ENCODE measurements at places on chromosomes 16 and 17.
A peak's percentile ranks its signal among the peaks of the same experiment; 100 is the strongest.

DNA sequence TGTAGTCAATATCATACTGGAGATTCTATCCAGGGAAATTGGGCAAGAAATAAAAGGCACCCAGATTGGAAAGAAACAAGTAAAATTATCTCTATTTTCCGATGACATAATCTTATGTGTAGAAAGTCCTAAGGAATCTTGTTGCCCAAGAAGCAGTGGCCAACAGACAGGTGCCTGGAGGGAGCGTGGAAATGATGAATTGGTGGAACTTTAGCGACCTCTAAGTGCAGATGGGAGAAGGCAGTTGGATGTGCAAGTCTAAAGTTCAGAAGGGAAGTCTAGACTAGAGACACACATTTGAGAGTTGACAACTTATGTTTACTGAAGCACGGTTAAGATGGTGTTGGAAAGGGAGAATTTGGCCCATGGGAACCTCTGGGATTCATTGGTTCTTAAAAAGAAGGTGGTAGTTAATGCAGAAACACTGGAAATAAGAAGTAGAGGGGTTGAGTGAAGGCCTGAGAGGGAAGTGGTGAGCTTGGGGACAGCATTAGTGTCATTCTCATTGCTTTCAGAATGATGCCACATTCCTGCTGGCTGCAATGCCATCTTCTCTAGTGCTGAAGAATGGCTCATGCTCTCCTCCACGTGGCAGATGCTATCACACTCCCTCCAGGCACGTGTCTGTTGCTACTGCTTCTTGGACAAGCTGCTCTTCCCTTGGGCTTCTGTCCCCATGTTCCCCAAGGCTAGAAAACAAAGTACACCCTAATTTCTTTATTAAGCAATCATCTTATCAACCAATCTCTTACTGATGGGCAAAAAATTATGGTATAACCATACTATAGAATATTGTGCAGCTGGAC is 24.0 kb downstream of the TAT start:
- DNase-seq, result no peak

DNA sequence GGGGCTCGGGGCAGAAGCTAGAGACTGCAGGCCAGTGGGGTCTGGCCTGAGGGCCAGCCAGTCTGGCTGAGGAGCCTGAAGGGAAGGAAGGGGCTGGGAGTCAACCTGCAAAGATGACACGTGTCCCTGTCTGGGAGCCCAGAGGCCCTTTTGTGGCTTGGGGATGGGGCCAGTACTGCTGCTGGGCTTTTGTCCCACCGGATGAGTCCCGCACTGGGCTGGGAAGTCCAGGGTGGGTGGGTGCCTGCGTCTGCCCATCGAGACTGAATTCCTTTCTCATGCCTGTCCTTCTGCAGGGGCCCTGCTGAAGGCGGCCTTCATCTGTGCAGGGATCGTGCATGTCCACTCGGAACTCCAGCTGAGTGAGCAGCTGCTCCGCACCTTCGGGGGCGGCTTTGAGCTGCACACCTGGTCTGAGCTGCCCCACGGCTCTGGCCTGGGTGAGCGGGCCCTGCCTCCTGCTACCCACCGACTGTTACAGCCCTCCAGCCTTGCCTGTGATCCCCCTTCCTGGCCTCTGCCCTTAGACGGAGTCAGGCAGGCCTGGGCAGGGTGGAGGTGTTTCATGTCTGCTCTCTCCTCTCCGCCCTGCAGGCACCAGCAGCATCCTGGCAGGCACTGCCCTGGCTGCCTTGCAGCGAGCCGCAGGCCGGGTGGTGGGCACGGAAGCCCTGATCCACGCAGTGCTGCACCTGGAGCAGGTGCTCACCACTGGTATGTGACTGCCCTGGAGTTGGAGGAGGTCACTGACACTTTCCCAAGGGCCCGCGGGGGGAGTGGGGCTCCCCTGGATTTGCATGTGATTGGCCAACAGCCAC is 20.9 kb downstream of the FCSK start:
- DNase-seq, result no peak

DNA sequence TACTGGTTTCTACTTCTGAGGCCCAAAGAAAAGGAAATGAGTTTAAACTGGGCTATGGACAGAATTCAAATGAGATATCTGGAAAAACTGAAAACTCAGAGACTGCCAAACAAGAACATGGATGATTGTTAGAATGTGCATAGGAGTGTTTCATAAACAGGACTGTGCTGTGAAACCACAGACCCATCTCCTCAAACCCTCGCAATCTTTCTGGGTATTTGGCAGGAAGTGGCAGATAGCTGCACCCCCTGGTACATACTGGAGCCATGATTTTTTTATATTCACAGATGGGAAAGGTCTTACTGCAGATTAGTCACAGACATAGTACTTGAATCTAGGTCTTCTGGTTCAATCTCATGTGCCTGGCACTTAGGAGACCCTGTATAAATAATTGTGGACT is 145.0 kb downstream of the CCDC182 start:
- DNase-seq, result no peak

GRCh38 chr16:72241008-72241407 is 69.1 kb upstream of the PMFBP1 start:
- no peak for DNase-seq

DNA sequence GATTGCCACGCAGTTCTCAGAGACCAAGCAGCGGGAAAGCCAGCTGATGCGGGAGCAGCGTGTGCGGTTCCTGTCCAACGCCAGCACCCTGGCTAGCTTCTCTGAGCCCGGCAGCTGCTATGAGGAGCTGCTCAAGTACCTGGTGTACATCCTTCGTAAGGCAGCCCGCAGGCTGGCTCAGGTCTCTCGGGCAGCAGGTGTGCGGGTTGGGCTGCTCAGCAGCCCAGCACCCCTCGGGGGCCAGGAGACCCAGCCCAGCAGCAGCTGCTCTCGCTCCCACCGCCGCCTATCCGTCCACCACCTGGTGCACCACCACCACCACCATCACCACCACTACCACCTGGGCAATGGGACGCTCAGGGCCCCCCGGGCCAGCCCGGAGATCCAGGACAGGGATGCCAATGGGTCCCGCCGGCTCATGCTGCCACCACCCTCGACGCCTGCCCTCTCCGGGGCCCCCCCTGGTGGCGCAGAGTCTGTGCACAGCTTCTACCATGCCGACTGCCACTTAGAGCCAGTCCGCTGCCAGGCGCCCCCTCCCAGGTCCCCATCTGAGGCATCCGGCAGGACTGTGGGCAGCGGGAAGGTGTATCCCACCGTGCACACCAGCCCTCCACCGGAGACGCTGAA is 15.2 kb downstream of the CACNA1G start:
- no peak for DNase-seq

- no peak for DNase-seq
Observed at GRCh38 chr17:73066148-73066884, 26.2 kb downstream of the SLC39A11 start.

DNA sequence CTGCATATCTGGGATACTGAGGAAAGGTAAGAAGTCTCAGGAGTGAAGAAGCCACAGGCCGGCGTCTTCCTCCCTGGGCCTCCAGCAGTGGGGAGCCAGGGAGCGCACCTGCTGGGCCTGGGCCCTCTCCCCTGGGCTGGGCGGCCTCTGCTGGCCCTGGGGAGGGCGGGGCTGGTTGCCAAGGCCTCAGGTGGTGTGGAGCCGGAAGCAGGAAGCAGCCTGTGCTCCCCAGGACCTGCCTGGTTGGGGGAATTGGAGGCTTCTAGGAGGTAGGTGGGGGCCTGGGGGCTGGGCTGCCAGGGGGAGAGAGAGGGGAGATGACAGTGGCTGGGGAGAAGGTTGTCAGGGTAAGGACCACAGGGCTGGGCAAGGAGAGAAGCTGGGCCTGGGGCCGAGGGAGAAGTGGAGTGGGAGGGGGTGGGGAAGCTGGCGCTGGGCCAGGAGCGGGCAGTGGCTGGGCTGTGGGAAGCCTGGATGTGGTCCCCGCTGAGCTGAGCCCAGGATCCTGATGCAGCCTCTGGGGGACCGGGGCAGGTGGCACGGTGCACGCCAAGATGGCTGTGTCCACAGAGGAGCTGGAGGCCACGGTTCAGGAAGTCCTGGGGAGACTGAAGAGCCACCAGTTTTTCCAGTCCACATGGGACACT is at the start of gene SMIM22:
Gene SMIM22 (plus strand): TSS at position 189 of the 647 bp plus-strand sequence. CDS start 366 bp downstream, at position 555.
- DNase-seq, result no peak

DNA sequence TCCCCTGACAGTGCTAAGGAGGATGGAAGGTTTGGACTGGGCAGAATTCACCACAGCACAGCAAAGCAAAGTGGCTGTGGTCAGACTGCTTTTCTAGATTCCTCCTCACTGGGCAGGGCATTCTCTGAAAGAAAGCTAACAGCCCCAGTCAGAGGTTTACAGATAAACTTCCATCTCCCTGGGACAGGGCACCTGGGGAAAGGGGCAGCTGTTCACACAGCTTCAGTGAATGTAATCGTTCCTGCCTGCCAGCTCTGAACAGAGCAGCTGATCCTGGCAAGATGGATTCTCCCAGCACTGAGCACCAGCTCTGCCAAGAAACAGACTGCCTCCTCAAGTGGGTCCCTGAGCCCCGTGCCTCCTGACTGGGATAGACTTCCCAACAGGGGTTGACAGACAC is 42.4 kb upstream of the KIF2B start:
- no peak for DNase-seq

DNA sequence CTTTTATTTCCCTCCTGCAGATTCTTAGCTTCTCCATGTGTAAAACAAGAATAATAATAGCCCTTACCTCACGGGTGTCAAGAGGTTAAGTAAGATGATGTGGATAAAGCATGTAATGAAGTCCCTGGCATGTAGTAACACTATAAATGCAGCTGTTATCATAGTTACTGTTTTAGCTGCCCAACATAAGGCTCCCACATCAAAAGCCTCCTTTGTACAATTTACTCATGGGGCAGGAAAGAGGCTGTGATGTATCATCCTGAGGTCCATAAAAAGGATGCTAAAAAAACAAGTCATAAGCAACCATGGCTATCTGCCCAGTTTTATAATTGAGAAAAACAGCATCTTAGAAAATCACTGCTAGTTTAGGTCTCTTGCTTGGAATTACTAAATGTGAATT is 339.7 kb downstream of the CA10 start:
- DNase-seq, result no peak

GRCh38 chr17:8120520-8121406 is 2.4 kb upstream of the ALOXE3 start:
- DNase-seq, result peak; percentile 51

GRCh38 chr16:12951392-12951791 is 50.0 kb downstream of the SHISA9 start:
- no peak for DNase-seq

- no peak for DNase-seq
Observed at GRCh38 chr16:11151156-11151884, 104.7 kb downstream of the SOCS1 start.

DNA sequence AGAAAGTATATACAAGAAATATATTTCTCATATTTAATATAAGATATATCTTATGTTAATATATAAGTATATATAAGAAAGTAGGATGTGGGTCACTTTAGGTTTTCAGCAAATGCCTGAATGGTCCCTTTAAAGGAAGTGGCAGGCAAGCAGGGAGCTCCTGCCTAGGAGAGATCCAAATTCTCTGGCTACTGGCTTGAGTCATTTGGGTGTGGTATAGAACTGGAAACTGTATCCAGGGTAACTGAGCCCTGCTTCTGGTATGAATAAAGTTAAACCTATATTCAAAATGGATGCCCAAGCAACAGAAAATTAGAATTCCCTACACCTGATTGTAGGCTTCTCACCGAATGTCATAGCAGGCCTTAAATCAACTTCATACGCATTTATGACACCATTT is 144.4 kb downstream of the ZNF18 start:
- no peak for DNase-seq

DNA sequence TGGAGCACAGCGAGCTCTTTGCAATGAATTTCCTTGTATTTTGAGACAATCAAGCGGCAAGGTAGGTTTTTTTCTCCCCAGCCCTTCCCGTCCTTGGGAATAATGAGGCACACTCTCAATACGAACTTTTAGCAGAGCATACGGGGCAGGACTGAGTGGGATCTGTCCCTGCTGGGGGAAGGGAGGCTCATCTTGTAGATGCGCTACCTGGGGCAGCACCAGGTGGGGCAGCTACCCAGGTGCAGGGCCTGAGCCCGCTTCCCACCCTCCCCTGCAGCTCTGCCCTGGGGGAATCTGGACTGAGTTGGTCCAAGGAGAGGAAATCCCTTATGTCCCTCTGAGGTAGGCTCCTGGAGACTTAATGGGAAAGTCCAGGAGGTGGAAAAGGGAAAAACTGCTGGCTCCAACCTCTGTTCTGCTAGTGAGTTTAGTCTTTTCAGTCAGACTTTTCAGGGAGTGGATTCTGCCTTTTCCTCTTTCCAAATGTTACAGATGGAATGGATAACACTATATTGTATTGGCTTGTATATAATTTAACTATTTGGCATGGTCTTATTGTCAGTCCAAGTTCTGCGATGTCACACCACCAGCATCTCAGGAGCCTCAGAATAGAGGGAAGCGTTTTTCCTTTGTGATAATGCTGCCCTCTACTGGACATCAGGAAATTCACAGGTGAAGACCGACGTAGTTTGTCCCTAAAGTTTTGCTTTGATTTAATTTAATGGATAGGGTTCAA is 9.6 kb upstream of the CES1 start:
- peak; percentile 47 for DNase-seq

GRCh38 chr17:55567240-55568214 is 56.3 kb upstream of the SMIM36 start:
- DNase-seq, result no peak

All from HCEC 1CT (cell line).